ENCODE measurements at places on chromosomes 6 and 20. TPM values are rescaled to one million over a fixed set of nuclear protein-coding genes. Genes with fewer than 3 reads are reported as not detected.

The SPATS1 gene
- total RNA-seq = under 0.01 TPM

The RREB1 gene
- total RNA-seq = 18.8 TPM

The PRND gene
- not detected for total RNA-seq

The GLP1R gene
- not detected for total RNA-seq

- DNase-seq = peak; percentile 46
These were observed 998 bp downstream of the BMP2 start for GRCh38 chr20:6768228-6769140.

DNA sequence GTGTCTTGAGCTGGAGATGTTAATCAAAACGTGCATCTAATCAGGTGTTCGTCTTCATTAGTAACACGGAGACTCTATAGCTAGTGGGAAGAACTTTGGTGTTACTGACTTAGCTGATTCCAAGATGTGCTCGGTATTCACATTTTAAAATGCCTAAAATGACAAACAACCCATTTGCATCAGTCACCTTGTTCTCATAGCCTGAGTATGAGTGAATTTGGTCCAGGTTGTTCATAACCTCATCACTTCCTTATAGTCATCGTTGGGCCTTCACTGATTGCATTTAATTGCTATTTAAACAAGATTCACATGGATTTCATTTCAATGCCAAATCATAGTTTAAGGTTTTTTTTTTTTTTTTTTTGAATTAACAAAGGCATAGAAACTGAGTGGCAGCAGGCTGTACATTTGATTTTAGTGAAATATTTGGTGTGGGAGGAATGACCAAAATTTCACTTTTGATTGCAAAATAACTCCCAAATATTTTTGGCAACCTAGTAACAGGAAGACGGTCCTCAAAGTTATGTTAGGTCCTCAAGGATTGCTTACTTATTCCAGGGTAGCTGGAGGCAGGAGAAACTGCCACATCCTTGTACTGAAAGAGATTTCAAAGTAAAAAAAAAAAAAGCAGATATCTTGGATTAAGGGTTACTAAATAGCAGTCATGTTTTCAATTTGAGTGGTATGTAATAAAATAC lies 104.7 kb downstream of the JARID2 start:
- DNase-seq = no peak

DNA sequence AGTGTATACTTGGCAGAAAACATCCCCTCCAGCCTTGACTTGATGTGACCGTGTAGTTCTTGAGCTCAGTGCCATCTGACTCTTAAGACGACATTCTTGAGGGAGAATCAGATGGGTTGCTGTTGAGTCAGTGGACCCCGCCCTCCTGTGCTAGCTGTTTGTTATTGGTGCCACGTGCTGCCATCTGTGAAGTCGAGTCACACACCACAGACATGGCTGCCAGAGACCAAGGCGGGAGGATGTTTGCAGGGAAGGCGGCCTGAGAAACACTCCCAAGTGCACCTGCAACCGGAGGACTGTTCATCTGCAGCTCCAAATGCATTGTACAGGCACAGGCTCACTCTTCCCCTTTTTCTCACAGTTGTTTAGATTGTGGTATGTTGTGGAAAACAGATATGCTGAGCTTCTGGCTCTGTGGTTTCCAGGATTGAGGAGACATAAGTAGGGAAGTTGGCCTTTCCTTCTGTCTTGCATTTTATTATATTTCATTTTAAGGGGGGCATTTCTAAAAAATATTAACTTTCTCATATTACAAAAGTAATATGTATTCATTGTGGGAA lies 345.3 kb upstream of the ZFP64 start:
- peak; percentile 17 for DNase-seq

DNA sequence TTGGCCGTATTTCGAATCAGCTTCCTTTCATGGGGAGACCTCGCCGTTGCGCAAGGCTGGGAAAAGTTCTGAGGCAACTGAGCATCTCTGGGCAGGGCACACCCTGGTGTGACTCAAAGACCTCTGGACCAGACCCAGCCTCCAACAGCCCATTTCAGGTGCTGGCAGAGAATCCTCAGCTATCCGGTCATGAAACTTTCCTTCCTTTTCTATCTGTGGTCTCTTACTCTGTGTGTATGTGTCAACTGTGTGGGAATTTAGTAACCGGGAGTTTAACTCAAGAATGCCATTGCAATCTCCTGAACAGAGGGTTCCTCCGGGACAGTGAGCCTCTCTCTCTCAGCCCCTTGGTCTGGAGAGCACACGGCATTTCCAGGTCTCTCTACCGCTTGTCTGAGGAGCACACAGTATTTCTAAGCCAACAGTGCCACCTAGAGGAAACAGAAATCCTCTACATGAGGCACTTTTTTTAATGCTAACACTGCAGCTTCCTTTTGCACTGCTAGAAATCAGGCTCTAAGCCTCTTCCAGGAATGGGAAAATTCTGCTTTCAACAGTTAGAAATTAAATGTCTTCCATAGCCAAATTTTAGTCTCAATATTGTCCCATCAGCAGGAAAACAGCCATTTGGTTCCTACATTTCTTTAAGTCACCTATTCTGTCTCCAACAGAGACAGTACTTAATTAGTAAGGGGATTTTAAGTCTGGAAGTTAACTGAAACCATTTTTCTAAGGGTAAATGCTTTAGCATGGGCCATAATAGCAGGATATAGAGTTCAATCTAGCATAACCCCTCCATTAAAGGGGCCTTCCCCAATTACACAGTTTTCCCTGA lies 32.7 kb downstream of the PLN start:
- peak; percentile 84 for DNase-seq

GRCh38 chr6:125050663-125051318 lies 88.6 kb downstream of the RNF217 start:
- DNase-seq = no peak

DNA sequence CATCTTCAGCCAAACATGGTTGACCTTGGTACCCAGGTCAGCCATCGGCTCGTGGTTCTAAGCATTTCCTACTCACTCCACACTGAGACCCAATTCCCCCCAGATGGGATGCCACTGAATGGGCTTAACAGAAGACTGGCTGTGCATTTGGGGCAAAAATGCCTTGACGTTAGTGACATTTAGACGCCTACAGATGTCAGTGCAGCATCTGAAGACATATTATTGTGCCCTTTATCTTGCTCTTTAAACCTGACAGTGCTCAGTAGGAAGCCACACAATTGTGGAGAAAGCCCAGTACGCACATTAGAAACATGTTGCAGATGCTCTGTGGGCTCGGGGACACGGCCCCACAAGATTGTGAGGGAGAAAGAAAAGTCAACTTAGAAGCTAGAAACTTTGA lies 414.7 kb downstream of the PTPRT start:
- no peak for DNase-seq

DNA sequence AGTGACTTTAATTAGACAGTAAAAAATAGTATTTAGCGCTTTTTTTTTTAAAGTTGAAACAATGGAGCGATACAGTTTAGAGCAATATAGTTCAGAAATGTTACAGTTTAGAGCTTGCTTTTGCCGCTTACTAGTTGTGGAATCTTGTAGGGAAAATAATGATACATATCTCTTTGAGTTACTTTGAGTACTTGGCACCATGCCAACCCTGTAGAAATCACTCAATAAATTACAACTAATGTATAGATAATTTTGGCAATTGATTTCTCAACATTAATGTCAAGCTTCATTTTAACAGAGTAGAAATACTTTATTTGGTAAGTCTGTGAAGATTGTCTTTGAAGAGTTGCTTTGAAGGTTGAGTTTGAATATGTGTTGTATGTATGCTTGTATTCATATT lies 27.4 kb downstream of the CDC40 start:
- DNase-seq = no peak

- no peak for DNase-seq
These were observed 1.3 kb upstream of the ENPP4 start for GRCh38 chr6:46128476-46128875.

DNA sequence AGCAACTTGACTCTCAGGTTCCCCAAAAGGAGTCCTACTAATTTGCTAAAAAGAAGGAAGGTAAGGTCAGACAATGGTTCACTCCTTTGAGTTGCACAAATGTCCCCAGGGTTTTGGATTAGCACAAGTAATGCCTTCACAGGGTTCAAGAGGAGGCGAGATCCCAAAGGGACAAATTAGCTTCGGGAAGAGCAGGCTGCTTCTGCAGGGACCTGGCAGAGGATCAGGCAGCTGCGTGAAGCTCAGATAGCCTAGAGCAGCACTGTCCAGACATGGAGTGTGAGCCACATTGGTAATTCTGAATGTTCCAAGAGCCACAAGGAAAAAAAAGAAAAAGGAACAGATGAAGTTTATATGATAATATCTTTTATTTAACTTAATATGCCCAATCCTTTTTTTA lies 115.4 kb downstream of the CFAP61 start:
- no peak for DNase-seq

GRCh38 chr6:5112066-5112799 lies 27.1 kb downstream of the PPP1R3G start:
- peak; percentile 86 for DNase-seq
